CD4-positive, alpha-beta T cell treated with Interleukin-4 for 1 hour (primary cell): ENCODE measurements at places on chromosomes 11 and 22.

DNA sequence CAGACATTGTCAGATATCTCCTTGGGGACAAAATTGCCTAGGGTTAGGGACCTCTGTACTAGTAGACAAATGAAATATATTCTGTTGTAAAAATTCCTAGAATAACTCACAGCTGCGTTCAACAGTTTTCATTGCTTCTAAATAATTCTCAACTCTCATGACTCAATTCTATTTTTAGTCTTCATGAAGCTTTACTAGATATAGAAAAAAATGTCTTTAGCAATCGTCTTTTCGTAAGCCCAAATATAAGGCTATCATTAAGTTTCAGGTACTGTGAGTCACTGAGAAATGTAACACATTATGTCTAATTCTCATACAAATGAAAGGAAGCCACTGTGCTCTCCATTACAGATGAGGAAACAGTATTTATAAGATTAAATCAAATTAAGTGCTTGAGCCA, 6.4 kb downstream of the MMP12 start:
- DNase-seq: no peak

GRCh38 chr22:20192972-20193760, 42.3 kb upstream of the CCDC188 start:
- no peak for DNase-seq

DNA sequence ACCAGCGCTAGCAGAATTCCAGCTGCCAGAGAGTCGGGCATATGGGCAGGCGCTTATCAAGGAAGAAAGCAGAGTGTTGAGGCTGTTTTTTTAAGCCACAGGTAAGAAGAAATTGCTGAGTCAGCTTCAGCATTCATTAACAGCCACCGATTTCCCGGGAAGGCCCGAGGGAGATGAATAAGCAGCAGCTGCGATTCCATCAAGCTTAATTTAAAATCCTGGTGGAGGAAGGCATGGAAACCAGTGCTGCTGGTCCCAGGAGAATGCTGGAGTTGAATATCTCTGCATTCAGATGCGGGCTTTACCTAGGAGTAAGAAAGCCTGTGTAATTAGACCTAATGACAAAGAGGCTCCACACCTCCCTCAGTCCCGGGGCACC, 168.8 kb downstream of the BRD1 start:
- no peak for DNase-seq

- DNase-seq: peak; percentile 45
Observed at GRCh38 chr11:120952461-120953434, 71.2 kb upstream of the TBCEL start.

- DNase-seq: no peak
Observed at GRCh38 chr11:117458275-117459122, 130.8 kb downstream of the CEP164 start.

GRCh38 chr11:9438611-9439010, 22.2 kb upstream of the ZNF143 start:
- DNase-seq: no peak

DNA sequence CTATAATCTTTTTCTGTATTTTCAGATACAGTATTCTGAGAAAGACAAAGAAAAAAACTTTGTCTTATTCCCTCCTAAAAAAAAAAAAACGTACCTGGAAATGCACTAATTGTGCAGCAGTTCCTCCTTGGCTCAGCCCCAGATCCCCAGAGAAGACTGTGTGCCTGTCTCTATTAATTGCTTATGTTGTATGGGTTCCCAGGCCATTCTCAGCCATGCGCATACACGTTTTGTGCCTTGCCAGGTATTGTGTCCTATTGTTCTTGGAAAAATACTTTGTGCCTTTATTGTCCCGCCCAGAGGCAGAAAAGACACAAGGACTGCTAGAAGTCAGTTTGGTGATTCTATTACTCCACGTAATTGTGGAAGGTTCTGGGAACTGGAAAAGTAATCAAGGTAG, 91.2 kb downstream of the PIWIL4 start:
- no peak for DNase-seq

DNA sequence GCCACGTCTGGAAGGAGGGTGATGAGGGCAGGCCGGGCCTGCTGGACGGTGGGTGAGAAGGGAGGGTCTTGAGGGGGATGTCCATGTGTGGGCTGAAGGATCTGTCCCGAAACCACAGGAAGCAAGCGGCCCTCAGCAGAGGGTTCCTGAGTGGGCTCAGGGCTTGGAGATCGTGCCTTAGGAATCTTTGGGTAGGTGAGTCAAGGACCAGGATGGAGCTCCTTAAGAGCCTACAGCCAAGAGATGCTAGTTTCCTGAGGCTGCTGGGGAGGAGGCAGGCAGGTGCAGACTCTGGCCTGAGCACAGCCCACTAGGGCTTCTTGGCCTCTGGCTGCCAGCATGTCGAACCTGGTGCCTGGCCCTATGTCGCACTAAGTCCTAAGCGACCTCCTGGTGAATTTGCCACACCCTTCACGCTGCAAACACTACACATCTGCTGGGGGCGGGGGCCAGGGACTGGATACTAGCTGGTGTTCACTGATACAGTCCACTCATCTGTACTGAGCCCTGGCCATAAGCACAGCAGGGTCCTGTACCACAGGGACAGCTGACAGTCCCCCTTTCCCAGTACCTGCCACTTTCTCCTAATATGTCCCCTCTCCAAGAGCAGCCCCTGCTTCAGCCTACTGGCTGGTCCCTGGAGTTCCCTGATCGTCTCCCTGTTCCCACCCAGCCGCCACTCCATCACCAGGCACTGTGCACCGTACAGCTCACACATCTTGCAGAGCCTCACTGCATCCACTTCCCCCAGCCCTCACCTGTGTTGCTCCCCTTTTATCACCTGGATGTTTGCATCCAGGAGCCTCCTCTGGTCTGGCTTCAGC, 19.5 kb downstream of the GNAZ start:
- no peak for DNase-seq

DNA sequence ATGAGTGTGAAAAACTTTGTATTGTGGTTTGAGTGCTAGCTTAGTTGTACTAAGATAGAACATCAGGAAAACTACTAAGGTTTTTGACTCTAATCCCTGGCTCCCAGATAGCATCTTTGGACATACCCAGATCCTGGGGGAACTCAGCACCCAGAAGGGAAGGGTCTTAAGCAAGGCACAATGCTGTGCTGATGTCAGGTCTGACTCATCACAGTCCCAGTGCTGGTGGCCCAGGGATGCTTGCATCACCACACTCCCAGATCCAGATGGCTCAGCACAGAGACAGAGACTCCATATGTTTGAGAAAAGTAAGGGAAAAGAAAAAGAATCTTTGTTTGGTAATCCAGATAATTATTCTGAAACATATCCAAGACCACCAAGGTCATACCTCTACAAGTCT, 18.3 kb upstream of the OR56A3 start:
- no peak for DNase-seq

DNA sequence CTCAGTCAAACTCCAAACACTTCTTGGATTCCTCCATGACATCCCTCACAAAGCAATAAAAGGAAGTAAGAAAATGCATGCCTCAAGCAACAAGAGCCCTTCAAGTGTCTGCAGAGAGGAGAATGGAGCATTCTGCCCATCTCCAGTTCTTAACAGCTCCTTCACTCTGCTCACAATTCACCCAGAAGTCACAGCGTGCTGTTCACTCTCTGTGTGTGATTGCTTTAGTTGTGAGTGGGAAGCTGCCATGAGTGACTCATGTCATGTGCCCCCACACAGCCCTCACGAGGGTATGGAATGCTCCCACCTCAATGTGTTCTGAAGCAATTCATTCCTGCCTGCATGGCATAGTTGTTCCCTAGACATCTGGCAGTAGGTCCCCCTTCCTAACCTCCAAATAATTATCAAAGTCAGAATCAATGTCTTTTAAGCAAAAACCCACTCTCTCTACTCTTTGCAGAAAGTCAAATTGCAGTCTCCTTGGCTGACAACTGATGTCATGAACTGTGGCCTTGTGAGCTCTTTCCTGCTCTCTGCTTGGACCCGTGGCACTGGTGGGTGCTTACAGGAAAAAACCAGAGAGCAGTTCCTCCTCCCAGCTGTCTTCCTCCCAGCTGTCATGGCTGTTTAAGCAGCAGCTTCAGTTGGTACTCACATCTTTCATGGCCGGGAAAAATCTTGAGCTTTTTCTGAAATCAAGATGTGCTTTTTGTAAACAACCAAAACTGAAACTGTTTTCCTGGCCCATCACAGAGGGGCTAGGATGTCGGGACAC, 112.1 kb upstream of the SPON1 start:
- no peak for DNase-seq

DNA sequence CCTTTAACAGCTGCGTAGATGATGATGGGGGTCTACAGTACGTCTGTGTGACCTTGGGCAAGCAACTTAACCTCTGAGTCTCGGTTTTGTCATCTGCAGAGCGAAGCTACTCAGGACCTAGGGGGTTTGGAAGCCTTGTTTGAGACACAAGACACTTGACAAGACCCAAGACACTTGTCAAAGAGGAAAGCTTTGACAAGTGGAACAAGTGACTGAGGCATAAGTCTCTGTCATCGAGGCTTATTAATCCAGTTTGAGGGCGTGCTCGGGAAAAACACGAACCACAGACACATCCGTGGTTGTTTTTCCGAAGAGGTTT, 732 bp upstream of the PC start:
- DNase-seq: no peak

DNA sequence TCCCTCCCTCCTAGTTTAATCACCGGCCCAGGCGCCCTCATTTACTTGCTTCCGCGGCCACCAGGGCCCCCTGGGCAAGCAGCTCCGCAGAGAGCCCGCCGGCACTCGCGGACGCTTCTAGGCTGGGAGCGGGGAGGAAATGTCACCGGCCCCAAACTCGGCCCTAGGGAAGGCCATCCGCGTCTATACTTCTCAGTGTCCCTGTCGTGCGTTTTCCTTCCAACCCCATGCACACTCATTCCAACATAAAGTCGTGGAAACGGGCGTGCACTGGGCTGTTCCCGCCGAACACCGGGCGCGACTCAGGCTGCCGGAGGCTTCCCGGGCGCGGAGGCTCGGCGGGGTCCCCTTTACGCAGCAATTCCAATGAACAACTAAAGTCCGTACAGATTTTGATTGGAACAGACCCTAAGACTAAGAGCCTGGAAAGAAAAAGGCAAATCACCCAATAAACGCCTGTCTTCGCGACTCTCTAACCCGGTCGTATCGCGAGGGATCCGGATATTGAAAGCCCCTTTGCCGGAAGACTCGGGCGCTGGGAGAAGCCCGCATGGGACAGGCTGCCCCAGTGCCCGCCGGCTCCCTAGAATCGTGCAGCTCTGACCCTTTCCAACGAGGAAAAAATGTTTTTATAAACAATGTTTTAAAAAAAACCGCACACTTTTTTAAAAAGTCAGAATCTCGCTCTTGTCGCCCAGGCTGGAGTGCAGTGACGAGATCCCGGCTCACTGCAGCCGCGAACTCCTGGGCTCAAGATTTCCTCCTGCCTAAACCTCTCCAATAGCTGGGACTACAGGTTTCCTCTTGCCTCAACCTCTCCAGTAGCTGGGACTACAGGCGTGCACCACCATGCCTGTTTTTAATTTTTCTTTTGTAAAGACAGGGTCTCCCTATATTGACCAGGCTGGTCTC, 1.3 kb upstream of the BARX2 start:
- DNase-seq: no peak

DNA sequence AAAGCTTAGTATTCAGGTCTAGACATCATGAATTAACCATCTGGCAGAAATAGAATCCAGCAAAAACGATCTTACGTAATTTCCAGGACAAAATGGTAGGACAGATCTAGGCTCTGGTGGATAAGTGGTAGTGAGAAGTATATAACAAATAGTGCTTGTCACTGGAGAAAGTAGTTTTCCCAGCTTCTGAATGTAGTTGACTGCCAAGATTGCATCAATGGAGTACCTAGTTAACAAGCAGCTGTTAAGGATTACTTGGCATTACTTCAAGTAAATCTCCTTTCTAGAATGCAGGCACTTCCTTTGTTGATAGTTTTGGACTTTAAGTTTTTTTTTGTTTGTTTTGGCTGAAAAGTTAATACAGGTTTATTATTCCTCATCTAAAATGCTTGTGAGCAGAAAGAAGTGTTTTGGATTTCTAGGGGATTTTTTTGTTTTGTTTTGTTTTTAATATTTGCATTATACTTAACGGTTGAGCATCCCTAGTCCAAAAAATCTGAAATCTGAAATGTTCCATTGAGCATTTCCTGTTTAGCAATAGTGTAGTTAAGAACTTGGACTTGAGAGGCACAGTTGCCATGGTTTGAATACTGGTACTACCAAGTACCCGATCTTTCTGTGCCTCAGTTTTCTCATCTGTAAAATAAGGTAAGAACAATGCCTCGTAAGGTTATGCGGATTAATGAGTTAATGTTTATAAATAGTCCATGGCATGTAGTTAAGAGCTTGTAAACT, 20.3 kb downstream of the FAM118B start:
- no peak for DNase-seq

DNA sequence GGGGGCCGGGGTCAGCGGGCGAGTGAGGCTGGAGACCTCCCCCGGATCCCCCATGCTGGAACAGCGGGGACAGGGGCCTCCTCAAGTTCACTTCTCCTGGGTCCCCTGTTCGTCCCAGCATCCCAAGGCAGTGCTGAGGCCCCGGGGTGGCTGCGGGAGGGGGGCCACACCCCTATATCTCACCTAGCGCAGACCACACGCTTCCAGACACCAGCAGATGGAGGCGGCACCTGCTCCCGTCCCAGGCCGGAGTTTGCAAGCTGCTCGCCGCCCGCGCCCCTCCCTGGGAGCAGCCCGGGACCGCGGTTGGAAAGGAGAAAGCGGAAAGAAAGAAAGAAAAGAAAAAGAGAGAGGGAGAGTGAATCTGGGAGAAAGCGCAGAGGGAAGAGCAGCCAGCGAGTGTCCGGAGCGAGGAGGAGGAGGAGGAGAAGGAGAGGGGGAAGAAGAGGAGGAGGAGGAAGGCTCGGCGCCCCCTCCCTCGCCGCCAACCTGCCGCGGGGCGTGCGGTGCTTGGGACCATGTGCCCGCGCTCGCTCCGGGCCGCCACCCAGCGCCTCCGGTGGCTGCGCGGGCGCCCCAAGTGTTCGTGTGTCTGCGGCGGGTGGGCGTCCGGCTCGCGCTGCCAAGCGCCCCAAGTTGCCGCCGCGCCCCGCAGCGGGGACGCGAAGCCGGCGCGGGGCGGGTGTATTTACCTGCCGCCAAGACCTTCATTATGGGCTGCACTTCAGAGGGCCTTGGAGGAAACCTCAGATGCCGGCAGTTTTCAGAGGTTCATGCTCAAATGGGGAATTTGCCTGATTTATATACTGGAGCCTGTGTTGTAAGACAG, at the start of gene LIF:
Gene LIF, minus strand, starts transcription at position 775 of the 829 bp plus-strand sequence. Its CDS starts 64 bp downstream, at position 711.
- DNase-seq: peak; percentile 23

- DNase-seq: no peak
Observed at GRCh38 chr11:83697518-83697917, 411.4 kb upstream of the CCDC90B start.

GRCh38 chr22:25643232-25644000, 78.9 kb downstream of the GRK3 start:
- DNase-seq: no peak

DNA sequence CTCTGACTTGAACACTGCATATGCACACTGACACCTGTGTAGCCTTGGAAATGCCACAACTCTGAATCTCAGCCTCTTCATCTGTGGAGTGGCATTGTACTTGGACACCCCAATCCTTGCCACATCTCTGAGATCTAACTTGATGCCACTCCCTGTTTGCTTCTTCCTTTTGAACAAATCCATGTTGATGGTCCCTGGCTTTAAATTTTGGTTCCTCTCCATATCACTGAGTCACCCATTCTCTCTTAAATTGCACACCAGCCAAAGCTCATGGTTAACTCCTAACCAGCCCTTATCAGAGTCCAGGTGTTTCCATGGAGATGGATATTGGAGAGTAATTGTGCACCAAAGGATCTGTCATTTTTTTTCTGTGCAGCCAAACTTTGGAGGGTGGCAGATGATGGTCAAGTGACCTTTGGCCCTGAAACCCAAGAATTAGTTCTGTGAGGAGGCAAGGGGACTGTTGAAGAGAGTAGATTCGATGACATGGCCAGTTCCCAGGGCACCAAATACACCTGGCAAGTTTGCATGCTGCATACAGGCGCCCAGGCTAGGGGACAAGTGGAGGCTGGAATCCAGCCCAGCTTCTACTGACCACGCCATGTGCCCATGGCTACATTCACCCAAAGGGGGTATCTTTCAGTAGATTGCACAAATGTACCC, 25.1 kb upstream of the PAMR1 start:
- no peak for DNase-seq
